Stimulated activated CD8-positive, alpha-beta memory T cell treated with anti-CD3 and anti-CD28 coated beads, Interleukin-4, amount 100 ng/mL, for 1 hour (primary cell): ENCODE measurements at places on chromosomes 12 and 14.

GRCh38 chr12:46659824-46660223 is 166.0 kb downstream of the SLC38A4 start:
- DNase-seq: no peak

DNA sequence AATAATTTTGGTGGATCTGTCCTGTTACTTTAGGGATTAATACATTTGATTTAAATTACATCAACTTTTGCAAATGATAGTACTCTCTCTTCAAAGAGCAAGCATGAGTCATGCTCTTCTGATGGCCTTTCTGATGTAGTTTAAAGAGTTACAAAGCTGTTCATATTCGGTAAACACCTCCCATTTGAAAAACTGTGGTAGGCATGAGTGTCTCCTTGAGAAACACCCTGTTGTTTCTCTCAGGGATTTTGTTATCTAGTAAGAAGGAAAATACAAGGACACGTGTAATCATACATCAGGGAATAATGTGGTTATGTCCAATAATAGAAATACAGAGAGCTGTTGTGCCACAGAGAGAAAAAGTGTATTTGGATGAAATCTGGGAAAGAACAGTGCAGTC is 53.3 kb upstream of the E2F7 start:
- no peak for DNase-seq

DNA sequence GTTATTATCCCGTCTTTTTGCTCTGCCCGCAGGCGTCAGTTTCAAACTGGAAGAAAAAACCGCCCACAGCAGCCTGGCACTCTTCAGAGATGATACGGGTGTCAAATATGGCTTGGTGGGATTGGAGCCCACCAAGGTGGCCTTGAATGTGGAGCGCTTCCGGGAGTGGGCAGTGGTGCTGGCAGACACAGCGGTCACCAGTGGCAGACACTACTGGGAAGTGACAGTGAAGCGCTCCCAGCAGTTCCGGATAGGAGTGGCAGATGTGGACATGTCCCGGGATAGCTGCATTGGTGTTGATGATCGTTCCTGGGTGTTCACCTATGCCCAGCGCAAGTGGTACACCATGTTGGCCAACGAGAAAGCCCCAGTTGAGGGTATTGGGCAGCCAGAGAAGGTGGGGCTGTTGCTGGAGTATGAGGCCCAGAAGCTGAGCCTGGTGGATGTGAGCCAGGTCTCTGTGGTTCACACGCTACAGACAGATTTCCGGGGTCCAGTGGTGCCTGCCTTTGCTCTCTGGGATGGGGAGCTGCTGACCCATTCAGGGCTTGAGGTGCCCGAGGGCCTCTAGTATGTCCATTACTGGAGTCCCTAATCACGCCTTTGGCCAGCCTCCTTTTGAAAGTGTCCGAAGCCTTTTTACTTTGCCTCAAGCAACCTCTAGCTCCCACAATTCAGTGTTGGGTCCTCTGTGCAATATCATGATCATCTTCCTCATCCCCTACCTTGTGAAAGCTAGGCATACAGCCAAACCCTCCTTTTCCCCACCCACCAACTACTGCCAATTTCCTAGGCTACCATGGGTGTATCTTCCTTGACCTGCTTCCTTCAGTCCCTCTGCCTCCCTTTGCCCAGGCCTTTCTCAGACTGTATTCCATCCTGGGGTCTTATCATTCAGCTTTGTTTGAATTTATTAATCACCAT is 891 bp downstream of the SPRYD4 start:
- no peak for DNase-seq

GRCh38 chr12:67661311-67662021 is 12.9 kb downstream of the DYRK2 start:
- no peak for DNase-seq

DNA sequence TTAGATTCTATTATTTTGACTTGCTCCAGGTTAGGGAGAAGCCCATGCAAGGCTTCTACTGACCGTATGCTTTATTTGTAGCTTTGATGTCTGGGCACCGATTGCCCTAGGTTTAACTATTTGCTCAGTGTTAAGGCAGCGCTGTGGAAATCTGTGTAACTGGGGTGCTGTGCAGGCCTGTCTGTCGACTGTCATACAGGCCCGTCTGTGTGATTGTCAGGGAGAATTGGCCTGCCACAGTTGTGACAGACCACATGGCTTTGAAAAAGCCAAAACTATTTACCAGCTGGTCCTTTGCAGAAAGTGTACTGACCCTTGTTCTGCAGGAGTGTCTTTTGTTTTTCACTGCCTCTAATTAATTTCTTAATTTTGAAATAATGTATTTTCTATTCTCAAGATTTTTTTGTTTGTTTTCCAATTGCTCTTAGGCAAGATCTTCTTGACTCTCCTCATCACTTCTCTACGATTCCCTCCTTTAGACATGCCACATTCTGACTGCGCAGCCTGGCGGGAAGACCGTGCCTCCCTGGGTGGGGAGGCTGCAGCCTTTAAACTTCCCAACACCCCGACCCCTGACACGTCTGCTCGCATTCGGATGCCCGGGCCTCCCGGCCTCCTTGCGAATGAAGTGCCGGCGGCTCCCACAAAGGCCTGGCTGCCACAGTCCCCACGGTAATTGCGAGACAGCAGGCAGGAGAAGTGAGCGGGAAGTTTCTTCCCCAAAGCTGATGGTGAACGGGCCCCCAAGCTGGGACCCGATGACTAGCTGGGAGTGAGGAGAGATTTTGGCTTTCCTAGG is 99.0 kb upstream of the EVL start:
- DNase-seq: no peak
